ENCODE measurements at places on chromosomes 5 and 9.

DNA sequence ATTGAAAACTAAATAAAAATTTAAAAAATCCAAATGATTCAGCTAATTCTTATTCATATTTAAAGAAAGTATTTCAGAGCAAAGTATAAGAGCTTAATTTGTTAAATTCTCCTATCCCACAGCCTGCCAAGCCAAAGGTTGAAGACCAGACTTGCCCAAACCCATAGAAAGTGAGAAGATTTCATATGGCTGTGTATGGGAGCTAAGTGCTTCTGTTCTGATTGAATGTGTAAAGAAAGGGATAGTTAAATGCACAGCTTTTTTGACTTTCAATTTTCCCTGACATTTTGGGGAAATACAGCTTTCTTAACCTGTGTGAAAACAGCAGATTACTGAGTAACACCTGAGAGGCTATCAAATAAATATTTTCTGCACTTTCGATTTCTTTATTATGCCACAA is 125.0 kb upstream of the MTAP start:
- DNase-seq = no peak

DNA sequence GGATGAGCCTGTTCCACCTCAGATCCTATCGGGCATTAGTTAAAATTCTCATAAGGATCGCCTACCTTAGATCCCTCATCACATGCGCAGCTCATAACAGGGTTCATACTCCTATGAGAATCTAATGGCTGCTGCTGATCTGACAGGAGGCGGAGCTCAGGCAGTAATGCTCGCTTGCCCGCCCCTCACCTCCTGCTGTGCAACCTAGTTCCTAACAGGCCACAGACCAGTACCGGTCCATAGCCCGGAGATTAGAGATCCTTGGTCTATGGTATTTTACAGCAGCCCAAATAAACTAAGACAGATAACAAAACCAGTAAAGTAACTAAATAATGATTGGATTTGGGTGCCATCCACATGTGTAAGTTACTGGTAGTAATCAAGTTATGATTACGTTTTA is 17.5 kb downstream of the GOLPH3 start:
- DNase-seq = no peak

GRCh38 chr9:98363644-98364043 is 108.2 kb upstream of the TBC1D2 start:
- DNase-seq = no peak

- no peak for DNase-seq
Measured at GRCh38 chr5:174155706-174156105, 110.2 kb downstream of the NSG2 start.

DNA sequence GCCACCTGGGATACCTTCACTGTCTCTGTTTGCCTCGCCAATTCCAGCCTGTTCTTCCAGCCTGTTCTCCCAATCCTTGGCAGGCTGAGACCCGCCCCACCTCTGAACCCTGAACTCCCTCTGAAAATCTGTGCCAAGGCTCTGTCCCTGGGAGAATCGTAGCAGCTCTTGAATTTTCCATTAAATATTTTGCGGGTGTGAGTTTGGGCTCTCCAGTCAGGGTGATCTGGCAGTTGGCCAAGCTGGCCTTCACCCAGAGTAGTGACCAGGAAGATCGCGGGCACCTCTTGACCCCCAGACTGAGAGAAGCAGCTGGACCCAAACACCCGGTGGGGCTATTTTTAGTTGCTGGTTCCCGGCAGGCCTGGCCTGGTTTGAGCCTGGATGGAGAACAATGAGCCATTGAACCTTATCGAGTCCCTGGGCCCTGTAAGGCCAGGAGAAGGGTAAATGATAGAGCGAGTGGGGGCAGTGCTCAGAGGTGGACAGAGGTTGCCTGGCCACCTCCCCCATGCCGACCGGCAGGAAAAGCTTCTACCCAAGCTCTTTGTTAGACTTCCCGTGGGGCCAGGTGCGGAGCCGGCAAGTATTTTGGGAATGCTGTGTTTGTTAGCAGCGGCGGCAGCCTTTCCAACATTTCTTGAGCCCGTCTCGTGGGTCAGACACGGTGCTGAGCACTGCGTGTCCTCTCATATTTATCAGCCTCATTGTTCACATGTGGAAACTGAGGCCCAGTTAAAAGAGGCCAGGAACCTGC is 146.2 kb downstream of the RGS3 start:
- DNase-seq = no peak
